Activated CD4-positive, alpha-beta T cell treated with anti-CD3 and anti-CD28 coated beads for 36 hours (primary cell): ENCODE measurements at places on chromosomes 16 and 17.
A peak's percentile ranks its signal among the peaks of the same experiment; 100 is the strongest.

DNA sequence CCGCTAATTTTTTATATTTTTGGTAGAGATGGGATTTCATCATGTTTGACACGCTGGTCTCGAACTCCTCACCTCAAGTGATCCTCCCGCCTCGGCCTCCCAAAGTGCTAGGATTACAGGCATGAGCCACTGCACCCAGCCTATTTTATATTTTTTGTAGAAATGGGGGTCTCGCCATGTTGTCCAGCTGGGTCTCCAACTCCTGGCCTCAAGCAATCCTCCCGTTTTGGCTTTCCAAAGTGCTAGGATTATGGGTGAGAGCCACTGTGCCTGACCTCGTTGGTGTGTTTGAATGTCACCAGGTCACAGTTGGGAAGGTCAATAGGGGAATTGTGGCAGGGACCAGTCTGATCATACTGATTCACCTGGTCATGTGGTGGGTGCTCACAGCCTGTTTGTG lies 56.7 kb upstream of the NKD1 start:
- no peak for DNase-seq

- DNase-seq = no peak
Observed at GRCh38 chr16:20203272-20203671, 124.0 kb downstream of the GP2 start.

DNA sequence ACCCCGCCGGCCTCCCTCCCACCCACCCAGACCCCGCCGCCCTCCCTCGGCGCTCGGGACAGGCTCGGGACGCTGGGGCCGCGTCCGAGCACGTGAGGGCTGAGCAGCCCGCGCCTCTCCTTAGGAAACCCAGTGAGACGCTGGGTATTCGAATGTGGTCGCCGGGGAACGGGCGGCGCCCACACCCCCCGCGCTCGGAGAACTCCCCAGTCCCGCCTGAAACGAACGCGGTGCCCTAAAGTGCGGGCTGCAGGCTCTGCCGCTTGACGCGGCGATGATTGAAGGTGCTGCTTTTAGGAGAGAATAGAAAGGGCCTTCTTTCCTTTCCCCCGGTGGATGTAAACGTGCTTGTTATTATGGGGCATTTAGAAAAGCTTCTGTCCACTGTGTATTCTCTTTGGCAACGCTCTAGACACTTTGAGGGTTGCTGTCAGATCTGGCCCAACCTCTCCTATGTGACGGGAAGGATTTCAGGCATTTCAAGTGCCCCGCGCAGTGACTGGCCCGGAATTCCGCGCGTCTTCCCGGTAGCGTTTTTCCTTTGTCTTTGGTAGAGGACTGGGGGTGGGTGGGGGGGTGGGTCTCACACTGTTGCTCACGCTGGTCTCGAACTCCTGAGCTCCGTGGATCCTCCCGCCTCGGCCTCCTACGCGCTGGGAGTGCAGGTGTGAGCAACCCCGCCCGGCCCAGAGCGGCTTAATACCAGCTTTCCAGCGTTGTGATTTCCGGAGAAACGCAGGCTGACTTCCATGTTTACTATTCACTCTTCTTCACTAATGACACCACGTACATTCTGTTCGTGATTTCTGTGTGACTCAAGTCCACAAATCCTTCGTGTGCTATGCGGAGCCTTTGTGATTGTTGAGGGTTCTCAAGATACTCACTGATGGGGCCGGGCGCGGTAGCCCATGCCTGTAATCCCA lies 21.8 kb upstream of the FOXK2 start:
- DNase-seq = peak; percentile 66

DNA sequence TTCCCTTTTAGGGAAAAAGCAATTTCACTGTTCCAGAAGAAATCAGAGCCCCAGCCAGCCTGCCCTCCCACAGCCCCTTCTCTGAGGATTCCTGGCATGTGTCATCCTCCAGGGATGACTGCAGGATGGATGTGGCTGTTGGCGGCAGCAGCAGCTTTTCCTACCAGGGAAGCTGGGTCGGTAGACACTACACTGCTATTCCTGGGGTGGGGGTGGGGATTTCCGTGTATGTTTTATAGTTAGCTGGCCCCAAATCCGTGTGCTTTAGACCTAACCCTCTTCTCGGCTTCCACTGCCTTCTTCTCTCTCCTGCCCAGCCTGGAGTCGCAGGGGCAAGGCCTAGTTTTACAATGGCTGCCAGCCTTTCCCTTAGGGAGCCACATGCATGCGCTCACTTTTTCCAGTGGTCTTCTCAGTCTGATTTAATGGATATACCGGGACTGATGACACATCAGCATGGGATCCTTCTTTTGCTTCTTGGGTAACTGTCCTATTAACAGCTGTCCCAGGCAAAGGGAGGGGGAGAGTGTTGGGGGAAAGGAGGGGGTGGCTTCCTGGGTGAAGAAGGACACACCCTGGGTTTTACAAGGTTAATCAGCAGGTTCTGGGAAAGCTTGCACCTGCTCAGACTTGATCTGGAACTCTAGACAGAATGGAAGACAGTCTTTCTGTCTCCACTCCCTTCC lies 2.7 kb upstream of the NFE2L1 start:
- DNase-seq = no peak

DNA sequence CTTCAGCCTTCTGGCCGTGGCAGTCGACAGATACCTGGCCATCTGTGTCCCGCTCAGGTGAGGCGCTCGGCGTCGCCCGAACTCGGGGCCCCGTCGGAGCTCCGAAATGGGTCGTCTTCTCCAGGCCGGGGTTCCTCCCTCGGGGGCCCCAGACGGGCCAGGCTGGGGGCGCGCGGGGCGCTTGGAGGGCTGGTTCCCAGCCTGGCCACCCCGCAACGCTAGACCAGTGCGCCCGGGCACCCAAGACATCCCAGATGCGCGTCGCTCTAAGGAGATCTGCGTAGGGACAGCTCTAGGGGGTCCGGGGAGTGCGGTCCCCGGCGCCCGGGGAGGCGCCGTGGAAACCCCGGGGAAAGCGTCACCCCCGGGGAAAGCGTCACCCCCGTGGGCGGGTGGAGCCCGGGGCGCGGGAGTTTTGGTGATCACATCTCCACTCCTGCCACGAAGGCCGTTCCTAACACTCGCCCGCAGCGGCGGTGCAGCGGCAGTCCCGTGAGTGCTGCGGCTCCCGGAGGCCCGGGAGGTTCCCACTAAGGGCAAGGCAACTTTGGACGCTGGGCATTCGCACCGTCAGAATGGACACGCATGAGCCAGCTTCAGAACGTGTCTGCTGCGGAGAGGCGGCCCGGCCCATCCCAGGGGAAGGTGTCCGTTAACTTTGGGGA lies 729 bp downstream of the ADORA2B start:
- DNase-seq = peak; percentile 56

DNA sequence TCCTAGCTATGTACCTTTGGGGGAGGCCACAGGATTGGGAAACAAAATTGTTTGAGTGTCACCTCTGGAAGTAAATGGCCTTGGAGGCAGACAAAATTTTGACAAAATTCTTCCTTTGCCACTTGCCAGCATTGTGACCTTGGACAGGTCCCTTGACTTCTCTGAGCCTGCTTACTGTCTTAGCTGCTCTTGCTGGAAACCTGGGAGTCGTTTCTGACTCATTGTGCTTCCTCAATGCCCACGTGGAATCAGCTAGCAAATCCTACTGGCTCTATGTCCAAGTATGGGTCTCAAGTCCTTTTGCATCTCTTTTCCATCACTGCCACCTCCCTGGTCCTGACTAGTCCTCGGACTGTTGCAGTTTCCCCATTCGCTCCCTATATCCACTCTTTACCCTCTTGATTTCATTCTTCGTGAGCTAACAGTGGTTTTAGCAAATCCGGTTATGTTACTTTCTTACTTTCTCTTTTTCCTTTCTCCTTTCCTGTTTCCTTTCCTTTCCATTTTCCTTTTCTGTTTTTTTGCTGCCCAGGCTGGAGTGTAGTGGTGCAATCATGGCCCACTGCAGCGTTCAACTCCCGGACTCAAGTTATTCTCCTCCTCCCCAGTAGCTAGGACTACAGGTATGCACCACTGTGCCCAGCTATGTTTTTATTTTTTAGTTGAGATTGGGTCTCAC lies 68.1 kb upstream of the LGALS9 start:
- DNase-seq = no peak

DNA sequence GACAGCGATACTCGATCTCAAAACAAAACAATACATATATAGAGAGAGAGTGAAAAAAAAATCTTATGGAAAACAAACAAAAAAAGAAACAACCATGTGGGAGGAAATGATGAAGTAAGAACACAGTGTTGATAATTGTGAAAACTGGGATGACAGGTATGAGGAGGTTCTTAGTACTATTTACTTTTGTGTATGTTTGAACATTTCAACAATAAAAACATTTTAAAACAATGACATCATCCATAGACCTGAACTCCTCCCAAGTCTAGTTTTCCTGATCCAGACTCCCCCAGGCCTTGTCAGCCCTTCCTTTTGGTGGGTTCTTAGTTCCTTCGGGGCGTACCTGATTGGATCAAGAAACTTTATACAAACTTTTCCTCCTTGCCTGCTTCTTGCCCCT lies 51.7 kb downstream of the CCDC42 start:
- DNase-seq = no peak

- no peak for DNase-seq
Observed at GRCh38 chr17:37430051-37430627, 23.5 kb downstream of the TADA2A start.

DNA sequence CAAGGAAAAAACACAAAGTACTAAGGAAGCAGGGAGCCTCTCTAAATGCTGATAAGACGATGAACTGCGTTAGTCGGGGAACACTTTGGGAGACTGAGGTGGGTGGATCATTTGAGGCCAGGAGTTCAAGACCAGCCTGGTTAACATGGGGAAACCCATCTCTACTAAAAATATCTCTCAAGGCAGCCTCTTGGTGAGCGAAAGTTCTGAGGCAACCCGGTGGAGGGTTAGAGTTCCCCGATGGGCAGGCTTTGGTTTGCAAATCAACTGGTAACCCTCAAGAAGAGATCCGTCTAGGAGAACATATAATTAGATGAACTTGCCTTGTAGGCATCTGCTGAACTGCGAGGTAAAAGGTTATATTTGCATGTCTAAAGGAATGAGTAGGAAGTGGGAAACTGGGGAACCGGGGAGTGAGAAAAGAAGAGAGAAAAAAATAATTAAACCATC lies 44.6 kb downstream of the WSB1 start:
- DNase-seq = no peak

DNA sequence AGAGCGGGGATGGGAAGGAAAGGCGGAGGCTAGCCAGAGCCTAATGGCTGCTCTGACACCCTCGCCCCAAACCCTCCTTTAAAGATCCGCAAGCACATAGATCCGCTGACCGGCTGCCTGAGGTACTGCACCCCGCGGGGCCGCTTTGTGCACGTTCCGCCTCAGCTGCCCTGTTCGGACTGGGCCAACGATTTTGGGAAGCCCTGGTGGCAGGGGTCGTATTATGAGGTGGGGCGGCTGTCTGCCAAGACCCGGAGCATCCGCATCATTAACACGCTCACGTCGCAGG lies 663 bp downstream of the CYB5D1 start:
- peak; percentile 56 for DNase-seq

- peak; percentile 63 for DNase-seq
Observed at GRCh38 chr16:50263940-50264929, 2.1 kb upstream of the ADCY7 start.

DNA sequence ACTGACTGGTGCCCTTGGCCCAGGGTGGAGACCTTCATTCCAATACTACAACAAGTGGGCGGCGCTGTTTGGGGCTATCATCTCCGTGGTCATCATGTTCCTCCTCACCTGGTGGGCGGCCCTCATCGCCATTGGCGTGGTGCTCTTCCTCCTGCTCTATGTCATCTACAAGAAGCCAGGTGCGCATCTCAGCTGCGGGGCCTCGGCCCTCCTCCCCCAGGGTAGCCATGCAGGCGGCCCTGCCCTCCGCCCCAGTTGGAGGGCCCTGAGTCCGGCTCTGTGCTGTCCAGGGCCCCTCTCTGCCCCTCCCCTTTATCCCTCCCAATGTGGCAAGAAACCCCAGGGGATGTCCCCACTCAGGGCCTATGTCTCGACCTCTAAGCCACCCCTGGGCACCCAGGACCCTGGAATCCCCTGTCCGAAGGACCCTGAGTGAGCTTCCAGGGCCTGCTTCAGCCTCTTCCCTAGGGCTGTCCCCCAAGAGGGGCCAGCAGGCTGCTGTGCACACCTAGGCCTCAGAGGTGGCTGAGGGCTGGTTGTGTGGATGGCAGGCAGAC lies 19.1 kb downstream of the SLC12A3 start:
- DNase-seq = no peak

GRCh38 chr17:50345432-50346312 lies at the start of gene XYLT2:
Gene XYLT2, plus strand, starts transcription at chr17:50346126. Its CDS starts 15 bp downstream, at chr17:50346141.
- peak; percentile 95 for DNase-seq

DNA sequence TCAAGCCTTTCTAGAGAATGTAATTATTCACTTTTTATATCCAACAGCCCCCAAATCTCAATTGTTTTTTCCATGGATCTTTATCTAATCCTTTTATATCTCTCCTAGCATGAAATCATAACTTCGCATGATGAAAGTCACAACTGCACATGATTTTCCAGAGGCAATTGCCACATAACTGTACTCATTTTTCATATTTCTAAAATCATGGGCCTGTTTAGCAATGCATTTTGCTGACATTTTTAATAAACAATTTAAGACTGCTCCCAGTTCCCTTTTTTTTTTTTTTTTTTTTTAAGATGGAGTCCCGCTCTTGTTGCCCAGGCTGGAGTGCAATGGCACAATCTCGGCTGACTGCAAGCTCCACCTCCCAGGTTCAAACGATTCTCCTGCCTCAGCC lies 83.5 kb downstream of the VMP1 start:
- no peak for DNase-seq

GRCh38 chr17:69066482-69066881 lies 5.8 kb upstream of the ABCA9 start:
- DNase-seq = no peak

GRCh38 chr16:52301026-52301425 lies 245.9 kb downstream of the TOX3 start:
- DNase-seq = no peak

DNA sequence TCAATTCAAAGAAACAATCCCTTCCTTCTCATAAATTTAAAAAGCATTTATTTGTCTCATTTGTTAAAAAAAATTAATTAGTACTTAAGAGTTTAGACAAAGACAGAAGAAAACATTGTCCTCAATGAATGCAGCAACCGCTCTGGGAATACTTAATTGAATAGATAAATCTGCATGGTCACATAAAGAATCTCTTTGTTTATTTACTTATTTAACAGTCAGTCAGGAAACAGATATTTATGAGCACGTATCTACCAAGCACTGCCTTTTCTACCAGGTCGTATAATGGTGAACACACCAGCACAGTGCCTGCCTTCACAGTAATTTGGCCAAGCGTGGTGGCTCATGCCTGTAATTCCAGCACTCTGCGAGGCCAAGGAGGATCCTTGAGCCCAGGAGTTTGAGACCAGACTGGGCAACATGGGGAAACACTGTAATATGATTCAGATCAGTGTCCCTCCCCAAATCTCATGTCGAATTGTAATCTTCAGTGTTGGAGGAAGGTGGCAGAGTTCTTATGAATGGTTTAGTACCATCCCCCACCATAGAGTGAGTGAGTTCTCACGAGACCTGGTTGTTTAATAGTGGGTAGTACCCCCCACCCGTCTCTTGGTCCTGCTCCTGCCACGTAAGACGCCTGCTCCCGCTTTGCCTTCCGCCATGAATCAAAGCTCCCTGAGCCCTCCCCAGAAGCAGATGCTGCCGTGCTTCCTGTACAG lies 8.1 kb downstream of the WIPI1 start:
- no peak for DNase-seq

GRCh38 chr17:61419496-61420046 lies 19.9 kb downstream of the TBX2 start:
- no peak for DNase-seq

GRCh38 chr17:39935909-39936308 lies 8.4 kb downstream of the LRRC3C start:
- DNase-seq = no peak

GRCh38 chr17:69342896-69343644 lies 16.1 kb upstream of the ABCA5 start:
- no peak for DNase-seq

GRCh38 chr17:46192439-46193150 lies 634 bp downstream of the KANSL1 start:
- DNase-seq = peak; percentile 74
